ENCODE measurements at places on chromosomes 12 and 14.
A peak's percentile ranks its signal among the peaks of the same experiment; 100 is the strongest.

- no peak for DNase-seq
These were observed 72.0 kb upstream of the FKBP4 start for GRCh38 chr12:2722806-2723205.

DNA sequence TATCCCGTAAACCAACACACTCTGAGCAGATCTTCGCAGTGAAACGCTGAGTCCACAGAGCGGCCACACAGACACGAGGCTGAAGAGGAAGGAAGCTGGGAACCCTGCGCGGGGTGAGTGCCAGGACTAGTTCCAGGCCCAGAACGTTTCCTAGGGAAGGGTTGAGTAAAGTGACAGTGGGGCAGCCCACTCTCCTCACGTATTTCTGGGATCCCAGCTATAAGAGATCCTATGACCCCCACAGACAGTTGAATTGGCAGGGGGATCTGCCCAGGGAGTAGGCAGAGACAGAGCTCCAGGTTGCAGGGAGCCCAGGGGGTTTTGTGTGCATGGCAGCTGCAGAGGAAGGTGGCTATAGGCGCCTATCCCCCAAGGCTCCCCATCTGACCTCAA is 51.1 kb downstream of the GTF2A1 start:
- peak; percentile 17 for DNase-seq

DNA sequence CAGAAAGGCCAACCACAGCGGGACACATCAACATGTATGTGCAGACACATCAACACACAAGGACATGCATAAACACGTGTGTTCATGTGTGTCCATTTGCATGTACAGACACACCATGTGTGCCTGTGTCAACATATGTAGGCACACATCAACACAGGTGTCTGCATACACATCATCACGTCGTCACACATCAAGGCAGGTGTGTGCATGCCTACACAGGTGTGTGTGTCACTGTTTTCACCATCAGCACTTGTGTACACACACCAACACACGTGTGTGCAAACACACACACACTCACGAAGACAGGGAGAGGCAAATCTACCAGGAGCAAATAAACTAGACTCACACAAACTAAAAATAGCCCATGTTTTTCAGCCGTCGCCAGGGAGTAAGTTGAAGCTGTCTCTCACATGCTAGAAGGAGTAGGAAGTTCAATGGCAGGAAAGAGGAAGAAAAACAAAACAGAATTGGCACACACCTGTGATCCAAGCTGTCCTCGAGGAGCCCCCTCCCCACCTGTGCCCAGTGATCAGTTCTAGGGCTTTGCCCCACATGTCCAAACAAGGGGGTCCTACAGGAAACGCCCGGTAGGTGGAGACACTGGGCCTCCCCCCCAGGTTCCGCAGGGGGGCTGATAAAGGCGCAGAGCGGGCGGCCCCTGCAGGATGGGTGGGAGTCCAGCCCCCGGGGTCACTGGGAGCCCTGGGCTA is 7.4 kb downstream of the SCARB1 start:
- DNase-seq = no peak

GRCh38 chr14:69652942-69653684 is 41.7 kb downstream of the SUSD6 start:
- DNase-seq = no peak

- DNase-seq = no peak
These were observed 153.4 kb downstream of the FUT8 start for GRCh38 chr14:65565948-65566347.

DNA sequence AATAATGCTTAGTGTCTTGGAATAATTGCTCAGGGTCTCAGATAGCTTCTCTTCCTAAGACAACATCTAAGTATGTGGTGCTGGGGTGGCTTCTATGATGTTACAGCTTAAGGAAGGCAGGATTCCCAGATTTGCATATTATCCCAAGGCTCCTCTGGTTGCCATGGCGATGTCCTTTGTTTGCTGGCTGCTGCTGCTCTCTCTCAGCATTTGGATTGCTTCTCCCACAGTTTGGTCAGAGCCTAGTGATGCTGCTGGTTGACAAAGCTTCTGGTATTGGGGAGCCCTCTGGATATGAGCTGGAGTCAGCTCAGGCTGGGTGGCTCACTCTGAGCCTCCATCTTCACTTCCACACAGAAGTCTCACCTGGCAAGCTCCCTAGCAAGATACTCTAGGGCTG is 56.4 kb upstream of the FBXO33 start:
- DNase-seq = no peak

- no peak for DNase-seq
These were observed 7.2 kb downstream of the NAB2 start for GRCh38 chr12:57096099-57096572.

GRCh38 chr12:46839964-46840363 is 14.2 kb upstream of the SLC38A4 start:
- DNase-seq = no peak

DNA sequence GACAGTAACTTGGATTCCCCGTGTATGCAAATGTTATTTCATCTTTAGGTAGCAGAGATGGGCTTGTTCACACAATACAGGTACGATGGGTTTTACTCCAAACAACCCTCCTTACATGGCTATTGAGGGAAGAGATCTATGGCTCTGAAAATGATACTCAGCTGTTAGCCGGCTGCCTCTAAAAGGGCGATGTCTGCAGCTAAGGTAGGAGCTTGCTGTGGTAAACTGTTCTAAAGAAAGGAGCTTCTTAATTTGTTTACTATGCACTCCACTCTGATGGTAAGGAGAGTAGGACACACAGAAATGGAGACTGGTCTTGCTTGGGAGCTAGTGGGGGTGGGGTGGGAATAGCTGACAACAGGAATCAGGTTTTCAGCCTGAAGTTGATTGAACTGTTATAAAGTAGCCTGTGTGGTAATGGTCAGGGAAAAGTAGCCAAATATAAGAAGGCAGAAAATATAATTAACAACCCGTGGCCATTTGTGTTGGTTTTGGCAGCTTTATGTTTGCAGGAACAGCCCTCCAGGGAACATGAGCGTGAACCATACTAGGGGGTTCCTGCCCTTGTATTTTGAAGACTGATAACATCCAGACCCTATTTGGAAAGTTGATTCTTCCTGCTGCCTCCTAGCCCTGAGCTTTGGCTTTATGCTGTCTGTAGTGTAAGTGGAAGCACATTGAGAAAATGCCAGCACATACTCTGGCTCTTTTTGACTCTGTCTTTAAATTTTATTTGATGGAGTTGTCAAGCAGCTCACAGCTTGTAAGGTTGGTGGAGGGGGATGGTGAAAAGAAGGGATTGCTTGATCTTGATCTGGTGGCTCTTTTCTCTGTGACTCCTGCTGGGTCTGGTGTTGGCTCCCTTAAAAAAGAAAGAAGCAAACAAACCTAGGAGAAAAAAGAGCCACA is 929.8 kb downstream of the DIO2 start:
- peak; percentile 63 for DNase-seq

DNA sequence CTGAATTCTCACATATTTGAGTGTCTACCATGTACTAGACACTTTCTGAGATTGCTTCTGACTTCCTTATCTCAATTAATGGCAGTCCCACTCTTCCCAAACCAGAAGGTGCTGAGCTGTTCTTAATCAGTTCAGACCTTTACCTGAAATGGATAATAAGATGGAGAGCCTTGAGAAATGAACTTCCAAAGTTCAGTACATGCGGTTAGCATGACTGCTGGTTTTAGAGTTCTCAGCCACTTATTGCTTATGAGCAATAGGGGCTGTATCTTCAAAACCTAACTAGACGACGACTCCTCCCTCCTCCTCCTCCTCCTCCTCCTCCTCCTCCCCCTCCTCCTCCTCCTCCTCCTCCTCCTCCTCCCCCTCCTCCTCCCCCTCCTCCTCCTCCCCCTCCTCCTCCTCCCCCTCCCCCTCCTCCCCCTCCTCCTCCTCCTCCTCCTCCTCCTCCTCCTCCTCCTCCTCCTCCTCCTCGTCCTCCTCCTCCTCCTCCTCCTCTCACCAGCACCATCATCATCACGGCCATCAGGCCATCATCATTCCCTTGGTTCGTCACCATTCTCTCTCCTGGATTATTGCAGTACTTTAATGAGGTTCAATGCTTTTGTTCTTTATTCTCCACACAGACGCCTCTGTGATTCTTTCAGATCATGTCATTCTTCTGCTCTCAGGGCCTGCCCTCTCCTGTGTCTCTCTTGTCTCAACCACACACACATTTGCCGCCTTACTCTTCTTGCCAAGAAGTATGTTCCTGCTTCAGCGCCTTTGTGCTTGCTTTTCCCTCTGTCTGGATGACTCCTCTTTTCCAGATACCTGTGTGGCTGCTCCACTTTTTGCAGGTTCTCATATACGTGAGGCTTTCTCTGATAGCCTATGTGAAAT is 2.7 kb downstream of the PCNX1 start:
- DNase-seq = no peak

DNA sequence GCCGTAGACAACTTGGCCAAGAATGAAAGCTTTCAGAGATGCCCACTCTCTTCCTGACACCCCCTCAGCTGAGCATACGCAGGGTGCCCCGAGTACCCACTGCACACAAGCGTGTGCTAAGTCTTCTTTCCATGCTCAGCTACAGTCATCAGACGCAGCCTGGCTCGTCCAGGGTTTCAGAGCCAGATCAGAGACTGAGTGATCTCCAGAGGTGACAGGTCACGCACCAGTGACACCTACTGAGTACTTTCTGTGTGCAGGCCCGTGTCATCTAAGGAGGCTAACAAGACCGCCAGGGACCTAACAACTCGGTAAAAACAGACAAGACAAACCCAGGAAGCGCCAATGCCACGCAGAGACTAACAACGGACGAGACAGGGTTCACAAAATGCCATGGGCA is 25.1 kb downstream of the STX2 start:
- DNase-seq = no peak

All from NCI-H1092 treated with DMSO at 0.1 percent for 48 hours (cell line).